ENCODE measurements at places on chromosomes 2 and 18.

DNA sequence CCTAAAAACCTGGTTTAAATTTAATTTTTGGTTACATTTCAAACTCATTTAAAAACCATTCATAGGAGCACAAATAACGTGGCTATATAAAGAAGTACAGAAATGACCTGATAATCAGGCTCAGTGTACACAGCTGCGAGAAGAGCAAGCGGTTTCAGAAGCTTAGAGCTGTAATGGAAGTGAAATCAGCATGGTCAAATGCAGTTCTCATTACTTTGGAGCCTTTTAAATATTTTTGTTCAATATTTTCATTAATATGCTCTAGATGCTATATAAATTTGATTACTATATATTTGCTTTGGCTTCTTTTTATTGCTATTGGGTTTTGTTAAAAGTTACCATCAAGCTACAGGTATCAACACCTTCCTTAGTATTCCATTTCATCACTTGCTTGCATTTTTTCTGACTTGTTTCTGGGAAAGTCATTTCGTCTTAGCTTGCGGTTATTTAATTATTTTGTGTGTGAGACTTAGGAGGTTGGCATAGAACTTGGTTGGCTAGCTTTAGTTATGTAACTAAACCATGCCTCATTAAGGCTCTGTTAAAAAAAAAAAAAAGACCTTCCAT lies 58.7 kb downstream of the AFTPH start:
- no peak for DNase-seq

- peak; percentile 18 for DNase-seq
Measured at GRCh38 chr2:67169417-67170140, 227.6 kb upstream of the ETAA1 start.

DNA sequence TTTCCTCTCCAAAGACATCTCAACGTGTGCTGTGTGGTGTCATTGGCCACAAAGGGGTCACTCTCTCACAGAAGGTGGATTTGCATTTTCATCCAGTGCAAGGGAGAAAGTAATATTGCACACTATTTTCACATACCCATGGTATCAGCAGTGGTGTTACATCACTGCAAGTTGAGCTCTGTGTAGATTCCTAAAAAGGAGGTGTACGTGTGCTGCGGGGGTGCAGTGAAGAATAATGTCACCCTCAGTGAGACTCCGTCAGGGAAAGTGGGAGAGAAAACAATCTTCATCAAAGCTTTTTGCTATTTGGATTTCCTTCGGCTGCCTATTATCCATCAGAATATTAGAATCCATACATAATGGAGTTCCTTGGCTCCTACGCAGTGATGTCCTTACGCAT lies 733.8 kb upstream of the FANCL start:
- DNase-seq, result no peak

DNA sequence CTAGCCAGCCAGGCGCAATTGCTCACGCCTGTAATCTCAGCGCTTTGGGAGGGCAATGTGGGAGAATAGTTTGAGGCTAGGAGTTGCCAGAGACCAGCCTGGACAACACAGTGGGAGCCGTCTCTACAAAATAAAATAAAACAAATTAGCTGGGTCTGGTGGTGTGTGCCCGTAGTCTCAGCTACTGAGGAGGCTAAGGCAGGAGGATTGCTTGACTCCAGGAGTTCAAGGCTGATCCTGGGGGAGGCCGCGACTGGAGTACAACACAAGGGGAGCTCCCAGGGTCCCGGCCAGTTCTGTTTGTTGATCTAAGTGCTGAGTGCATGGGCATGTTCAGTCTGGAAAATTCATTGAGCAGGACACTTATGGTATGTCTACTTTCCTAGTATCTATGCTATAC lies 2.6 kb downstream of the ST3GAL5 start:
- DNase-seq, result no peak

GRCh38 chr2:171146633-171147032 lies 14.1 kb downstream of the TLK1 start:
- no peak for DNase-seq

- DNase-seq, result peak; percentile 35
Measured at GRCh38 chr2:160140471-160140870, 59.6 kb downstream of the ITGB6 start.

DNA sequence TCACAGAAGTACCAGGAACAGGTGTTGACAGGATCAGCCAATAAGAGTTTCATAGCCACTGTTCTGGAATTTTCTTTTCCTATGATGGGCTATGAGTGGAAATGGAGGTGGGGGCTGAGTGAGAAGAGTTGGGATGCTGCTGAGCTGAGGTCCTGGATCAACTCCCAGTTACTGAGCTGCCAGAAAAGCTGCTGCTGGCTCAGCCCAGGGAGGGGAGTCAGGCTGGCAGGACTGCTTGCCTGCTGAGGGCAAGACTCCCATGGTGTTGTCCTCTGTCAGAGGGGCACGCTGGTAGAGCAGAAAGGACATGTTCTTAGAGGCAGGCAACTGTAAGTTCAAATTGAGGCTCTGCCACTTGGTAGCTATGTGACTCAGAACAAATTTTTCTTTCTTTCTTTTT lies 11.8 kb downstream of the TPGS2 start:
- DNase-seq, result no peak

GRCh38 chr2:106701203-106702022 lies 184.6 kb downstream of the ST6GAL2 start:
- DNase-seq, result no peak

- no peak for DNase-seq
Measured at GRCh38 chr18:69981948-69982347, 34.3 kb upstream of the CD226 start.

DNA sequence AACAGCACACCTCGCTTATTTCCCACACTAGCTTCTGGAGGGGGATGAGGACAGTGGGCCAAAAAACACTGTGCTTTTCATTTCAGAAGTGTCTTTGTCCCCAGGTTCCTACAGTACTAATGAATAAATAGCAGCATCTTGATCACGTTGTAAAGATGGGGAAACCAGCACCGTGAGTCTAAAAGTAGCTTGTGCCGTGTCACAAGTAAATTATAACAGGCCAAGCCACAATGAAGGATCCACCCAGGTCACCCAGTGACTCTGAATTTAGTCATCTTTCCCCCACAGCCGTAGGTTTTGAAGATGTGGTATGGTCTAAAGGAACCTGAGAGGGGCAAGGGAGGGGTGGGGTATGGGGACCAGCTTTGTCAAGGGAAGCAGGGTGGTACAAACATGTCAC lies 8.8 kb downstream of the FZD7 start:
- DNase-seq, result no peak

GRCh38 chr18:42640160-42640559 lies 475.3 kb downstream of the RIT2 start:
- DNase-seq, result no peak

- no peak for DNase-seq
Measured at GRCh38 chr2:11560806-11561205, 27.0 kb downstream of the GREB1 start.

- no peak for DNase-seq
Measured at GRCh38 chr2:85545780-85546240, 6.8 kb downstream of the MAT2A start.

- no peak for DNase-seq
Measured at GRCh38 chr2:227324642-227324994, 433 bp upstream of the MFF start.

GRCh38 chr2:32742376-32742775 lies 114.5 kb downstream of the TTC27 start:
- no peak for DNase-seq

DNA sequence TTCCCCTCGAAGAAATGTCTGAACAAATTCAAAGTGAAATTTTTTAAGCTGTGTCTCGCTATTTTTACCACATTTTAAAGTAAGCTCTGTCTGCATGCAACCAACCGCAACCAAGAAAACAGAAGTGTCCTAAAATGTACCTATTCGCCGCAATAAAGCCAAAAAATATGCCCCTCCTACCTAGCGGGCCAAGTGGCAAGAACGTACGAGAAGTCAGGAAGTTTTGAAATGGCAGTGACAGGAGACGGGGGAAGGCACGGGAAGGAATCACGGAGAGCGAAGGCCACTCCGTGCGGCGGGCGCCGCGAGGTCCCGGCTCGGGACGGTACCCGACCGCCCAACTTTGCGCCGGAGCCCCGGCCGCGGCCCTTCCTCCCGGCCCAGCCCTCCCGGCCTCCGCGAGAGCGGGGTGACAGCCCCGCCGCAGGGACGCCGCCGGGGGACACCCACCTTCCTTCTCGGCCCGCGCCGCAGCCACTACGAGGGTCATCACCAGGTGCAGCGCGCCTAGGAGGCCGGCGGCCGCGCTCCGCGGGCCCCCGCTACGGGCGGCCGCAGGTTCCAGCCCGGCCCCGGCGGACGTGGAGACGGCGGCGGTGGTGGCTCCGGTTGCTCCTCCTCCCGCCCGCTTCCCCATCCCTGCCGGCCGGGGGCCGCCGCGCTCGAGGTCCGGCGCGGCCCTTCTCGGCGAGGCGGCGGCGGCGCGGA lies 568 bp downstream of the TMEM131 start:
- DNase-seq, result no peak

DNA sequence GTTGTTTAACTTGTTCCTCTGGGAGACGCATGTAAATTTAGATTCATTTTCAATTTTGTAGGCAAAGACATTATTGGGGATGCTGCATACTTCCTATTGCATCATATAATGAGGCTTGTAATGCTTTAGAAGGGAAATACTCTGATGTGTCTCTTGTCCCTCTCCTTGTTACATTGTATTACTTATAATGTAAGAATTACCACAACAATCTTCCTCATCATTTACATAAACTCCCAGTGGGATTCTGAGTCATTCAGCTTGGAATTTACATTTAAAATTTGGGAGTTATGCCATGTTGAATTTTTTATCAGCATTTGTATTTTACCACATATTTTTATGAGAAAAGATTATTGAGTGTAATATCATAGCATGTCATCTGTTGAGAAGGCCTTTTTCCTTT lies 963.4 kb upstream of the NRXN1 start:
- peak; percentile 33 for DNase-seq

- DNase-seq, result no peak
Measured at GRCh38 chr18:55221622-55222021, 262.4 kb upstream of the CCDC68 start.

GRCh38 chr2:198950803-198951202 lies 506.9 kb downstream of the SATB2 start:
- DNase-seq, result no peak

DNA sequence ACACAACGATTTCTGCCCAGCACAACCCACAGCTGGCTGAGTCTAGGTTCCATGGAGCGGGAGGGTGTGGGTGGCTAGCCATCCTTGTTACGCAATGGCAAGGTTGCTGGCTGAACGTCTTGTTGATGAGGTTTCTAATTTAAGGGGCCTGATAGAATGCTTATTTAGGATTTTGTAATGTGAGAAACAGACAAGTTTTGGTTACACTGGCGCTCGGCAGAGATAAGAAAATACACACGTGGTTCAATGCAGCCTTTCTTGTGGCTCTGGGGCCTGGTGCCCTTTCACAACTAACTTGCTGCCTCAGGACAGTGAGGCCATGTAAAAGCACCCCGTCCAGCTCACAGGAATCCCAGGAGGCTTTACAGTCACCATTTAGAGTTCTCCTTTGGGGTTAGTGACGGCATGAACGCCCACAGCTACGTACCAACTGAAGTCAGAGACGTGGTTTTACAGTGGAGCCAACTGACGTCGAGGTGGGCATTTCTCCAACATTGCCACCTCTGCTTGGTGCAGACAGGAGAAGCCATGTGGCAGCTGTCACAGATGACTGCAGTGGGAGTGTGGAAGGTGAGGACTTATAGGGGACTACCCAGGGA lies 29.7 kb upstream of the PIEZO2 start:
- DNase-seq, result no peak

DNA sequence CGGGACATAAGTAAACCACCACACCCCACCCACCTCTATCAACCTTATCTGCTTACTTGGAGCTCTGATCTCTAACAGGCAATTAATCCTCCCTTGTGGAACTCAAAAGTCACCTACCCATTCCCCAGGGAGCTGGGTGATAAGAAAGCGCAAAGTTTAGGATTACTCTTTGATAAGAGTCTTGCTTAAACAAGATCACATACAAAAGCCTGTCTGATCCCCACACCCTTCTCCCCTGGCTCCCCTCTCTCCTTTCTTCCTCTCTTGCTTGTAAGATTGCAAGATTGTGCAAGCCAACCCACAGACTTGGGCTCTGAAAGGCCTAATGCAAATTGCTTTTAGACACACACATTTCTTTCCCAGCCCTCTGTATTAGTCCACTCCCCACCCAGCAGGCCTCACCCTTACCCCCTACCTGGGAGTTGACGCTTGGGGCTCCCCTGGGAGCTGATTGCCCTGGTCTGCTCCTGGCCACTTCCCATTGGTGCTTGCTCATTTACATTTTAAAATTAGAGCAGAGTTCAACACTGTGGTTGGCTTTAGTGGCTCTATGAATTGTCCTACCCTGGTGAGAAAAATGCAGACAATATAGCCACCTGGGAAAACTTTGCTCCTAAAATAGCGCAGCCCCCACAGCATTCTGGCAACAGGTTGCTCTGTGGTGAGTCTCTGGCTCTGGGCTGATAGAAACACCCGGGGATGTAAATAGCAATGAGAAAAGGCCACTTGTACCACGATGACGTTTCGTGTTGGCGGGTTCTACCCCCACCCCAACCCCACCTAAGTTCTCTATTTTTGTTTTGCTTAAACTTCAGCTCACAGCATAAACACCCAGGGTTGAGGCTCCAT lies 92.8 kb upstream of the MSH2 start:
- DNase-seq, result no peak

DNA sequence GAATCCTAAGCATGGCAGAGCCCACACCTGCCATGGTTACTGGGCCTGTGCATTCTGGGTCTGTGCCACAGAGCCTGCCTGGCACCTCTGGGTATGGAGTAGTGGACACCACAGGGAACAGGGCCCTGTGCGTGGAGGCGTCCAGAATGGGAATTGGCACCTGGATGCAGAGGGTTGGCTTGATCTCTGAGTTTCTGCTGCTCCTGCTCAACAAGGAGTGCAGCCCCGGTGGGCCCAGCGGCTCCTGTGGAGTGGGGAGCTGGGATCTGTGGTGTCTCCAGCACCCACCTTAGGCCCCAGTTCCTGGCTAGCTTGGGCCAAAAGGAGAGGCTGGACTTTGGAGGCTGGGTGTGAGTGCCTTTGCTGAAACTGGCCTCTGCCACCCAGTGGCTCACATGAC lies 7.9 kb upstream of the ANKRD62 start:
- DNase-seq, result no peak

DNA sequence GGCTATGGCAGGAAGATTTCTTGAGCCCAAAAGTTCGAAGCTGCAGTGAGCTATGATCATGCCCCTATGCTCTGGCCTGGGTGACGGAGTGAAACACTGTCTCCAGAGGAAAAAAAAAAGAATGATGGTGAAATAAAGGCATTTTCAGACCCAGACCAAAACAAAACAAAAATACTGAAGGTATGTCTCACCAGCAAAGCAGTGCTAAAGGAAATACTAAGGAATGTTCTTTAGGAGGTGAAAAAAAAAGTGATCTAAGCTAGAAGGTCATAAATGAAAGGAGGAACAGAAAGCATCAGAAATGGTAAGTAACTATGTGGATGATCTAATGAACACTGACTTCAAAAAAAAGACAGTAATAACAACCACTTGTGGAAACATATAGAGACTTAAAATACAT lies 18.7 kb downstream of the SS18 start:
- peak; percentile 21 for DNase-seq

- no peak for DNase-seq
Measured at GRCh38 chr2:107591561-107592279, 235.0 kb upstream of the RGPD4 start.

DNA sequence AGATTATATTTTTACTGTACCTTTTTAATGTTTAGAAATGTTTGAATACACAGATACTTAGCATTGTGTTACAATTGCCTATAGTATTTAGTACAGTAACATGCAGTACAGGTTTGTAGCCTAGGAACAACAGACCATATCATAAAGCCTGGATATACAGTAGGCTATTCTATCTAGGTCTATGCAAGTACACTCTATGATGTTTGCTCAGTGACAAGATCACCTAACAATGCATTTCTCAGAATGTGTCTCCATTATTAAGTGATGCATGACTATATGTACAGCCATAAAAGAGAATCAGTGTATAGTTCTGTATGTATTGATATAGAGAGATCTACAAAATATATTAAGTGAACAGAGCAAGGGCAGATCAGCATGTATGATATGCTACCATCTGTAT lies 616.4 kb downstream of the XIRP2 start:
- no peak for DNase-seq
